Cortex of kidney (tissue), 1 donor: ENCODE measurements at places on chromosomes 2 and 18.

GRCh38 chr2:36330473-36331395 lies 24.8 kb upstream of the CRIM1 start:
- no peak for DNase-seq

DNA sequence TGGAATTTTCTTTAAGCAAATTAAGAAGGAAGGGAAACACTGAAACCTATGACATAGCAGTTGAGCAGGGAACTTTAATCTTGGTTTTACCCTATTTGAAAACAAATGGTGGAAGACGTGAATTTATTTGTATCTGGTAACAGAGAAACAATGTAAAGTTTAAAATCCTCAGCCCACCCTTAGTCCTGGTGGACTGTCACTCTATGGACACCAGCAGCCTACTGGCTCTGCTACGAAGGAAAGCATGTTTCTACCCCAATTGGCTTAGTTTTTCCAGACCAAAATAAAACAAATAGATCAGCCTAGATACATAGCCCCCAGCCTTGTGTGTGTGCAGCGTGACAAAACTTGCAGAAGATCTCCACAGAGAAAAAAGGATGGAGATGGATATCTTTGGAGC lies 7.4 kb downstream of the ZEB2 start:
- no peak for DNase-seq

- no peak for DNase-seq
These were observed 1080.2 kb downstream of the SUCLG1 start for GRCh38 chr2:83378921-83379320.

DNA sequence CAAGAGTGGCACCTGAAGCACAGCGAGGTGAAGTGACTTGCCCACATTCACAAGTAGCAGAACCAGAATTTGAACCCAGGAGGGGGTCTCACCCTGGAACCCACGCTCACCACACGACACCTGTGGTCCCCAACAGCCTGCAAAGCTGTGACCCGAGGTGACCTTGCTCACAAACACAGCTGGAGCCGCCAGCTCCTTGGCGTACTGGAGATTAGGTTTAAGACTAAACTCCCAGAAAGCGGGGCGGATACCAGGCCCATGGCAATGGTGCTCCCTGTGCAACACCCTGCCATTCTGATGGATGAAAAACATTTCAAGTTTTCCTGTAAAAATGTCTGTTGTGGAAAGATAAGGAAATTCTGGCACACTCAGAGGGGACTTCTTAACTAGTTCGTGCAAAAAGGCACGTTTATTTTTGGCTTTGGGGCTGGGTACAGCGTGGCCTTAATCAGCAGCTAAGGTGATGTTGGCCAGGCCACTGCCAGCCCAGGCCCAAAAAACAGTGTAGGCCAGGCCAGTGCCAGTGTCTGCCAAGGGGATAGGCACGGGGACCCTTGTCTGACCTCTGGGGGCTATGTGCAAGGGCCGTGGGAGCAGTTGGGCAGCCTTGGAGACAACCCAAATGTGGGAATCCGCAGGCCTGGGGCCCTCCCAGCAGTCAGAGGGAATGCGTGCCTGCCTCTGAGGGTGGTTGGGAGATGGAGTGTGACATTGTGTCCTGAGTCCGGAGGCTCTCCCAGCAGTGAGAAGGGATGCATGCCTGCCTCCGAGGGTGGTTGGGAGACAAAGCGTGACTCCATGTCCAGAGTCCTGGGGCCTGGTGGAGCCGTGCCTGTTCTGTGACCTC lies 185.0 kb upstream of the HS6ST1 start:
- no peak for DNase-seq

DNA sequence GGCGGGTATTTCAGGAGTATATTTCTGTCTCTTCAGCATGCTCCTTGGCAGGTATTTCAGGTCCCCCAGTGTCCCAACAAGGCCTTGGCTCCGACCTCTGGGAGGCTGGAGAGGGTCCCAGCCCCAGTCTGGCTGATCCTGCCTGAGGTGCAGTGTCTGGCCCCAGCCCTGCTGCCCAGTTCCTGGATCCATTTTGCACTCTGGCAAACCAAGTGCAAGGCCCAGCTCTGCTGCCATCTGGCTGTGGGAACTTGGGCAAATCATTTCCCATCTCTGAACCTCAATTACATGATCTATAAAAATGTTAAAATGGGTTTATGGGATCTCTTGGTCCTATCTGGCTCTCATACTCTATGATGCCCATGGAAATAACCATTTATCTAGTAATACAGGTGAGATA lies 63.6 kb downstream of the ZBTB7C start:
- DNase-seq: no peak

GRCh38 chr2:219901155-219901554 lies 273.7 kb downstream of the SLC4A3 start:
- DNase-seq: no peak

DNA sequence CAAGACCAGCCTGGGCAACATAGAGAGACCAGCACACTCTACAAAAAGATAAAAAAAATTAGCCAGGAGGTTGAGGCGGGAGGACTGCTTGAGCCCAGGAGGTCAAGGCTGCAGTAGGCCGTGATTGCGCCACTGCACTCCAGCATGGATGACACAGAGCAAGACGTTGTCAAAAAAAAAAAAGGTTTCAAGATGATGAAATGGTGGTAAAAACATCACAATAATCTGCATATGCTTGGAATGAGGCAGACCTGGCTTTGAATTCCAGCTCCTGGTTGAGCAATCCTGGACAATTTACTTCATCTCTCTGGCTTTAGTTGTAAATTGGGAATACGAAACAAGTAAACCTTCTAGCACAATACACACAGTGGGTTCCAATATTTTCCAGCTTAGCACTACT lies 24.1 kb downstream of the USP40 start:
- no peak for DNase-seq

- DNase-seq: no peak
These were observed 3.1 kb downstream of the ARL4C start for GRCh38 chr2:234493796-234494195.
